Spleen (tissue), 13 donors: ENCODE measurements at places on chromosomes 1 and 21. TPM values are rescaled to one million over a fixed set of nuclear protein-coding genes. Genes with fewer than 3 reads are reported as not detected.

ORC1 gene
- 0.94 TPM for total RNA-seq

GRCh38 chr21:45537111-45537745 lies 5.0 kb downstream of the SLC19A1 start:
- DNase-seq: peak; percentile 71

GRCh38 chr1:47785561-47786271 lies 211.5 kb downstream of the TRABD2B start:
- no peak for DNase-seq

GRCh38 chr1:17400725-17401341 lies 28.8 kb downstream of the PADI6 start:
- no peak for DNase-seq

GRCh38 chr1:37656881-37657280 lies 22.2 kb upstream of the RSPO1 start:
- peak; percentile 43 for DNase-seq

- no peak for DNase-seq
Measured at GRCh38 chr1:36722871-36723270, 240.2 kb upstream of the CSF3R start.

- DNase-seq: no peak
Measured at GRCh38 chr1:77308889-77309621, 27.2 kb downstream of the AK5 start.

DNA sequence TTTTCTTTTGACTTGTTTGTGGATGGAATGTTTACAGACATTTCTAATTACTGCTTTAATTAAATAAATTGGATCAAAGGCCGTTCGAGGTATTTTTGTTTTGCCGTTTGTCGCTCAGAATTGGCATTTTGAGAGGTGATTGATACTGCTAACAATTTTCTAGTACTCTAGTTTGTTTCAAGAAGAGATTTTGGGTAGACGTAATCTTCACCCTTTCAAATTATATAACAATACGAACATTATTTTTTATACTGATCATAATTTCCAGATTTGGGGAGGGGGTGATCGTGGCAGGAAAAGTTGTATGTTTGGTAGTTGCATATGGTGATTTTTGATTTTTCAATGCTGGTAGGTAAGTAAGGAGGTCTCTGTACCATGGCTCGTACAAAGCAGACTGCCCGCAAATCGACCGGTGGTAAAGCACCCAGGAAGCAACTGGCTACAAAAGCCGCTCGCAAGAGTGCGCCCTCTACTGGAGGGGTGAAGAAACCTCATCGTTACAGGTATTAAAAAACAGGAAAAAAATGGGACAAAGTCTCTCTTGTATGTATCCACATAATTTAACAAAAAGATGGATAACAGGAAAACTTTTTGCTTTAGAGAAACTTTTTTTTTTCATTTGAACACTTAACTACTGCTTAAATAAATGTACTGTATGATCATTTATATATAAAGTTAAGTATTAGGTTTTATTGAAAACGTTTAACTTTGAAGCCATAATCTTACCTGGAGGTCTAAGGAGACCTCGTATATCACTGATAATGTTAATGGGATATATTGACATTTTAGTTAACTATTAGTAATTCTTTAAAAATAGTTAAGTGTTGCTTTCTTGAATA lies 1.7 kb downstream of the H3-3A start:
- no peak for DNase-seq

DDX20 gene
- total RNA-seq: 38.3 TPM

GRCh38 chr1:74579425-74579824 lies 67.0 kb upstream of the LRRC53 start:
- no peak for DNase-seq

DNA sequence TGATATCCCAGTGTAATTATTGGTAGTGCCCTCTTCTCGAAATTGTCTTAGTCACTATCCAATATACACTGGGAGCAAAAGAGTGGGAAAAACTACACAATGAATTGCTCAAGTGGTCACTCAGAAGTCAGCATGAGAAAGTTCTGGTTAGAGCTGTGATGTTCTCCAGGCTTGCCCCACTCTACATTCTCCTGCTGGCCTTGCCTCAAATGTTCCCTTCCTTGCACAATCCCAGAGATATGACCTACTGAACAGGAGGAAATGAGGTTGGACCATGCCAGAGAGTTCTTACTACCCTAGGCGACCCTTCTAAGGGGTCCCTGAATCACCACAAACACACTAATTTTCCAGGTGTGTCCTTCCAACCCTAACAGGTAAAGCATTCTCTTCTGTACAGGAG lies 40.8 kb downstream of the GLUL start:
- DNase-seq: no peak

GRCh38 chr1:84550826-84551225 lies 23.4 kb downstream of the CTBS start:
- no peak for DNase-seq

DNA sequence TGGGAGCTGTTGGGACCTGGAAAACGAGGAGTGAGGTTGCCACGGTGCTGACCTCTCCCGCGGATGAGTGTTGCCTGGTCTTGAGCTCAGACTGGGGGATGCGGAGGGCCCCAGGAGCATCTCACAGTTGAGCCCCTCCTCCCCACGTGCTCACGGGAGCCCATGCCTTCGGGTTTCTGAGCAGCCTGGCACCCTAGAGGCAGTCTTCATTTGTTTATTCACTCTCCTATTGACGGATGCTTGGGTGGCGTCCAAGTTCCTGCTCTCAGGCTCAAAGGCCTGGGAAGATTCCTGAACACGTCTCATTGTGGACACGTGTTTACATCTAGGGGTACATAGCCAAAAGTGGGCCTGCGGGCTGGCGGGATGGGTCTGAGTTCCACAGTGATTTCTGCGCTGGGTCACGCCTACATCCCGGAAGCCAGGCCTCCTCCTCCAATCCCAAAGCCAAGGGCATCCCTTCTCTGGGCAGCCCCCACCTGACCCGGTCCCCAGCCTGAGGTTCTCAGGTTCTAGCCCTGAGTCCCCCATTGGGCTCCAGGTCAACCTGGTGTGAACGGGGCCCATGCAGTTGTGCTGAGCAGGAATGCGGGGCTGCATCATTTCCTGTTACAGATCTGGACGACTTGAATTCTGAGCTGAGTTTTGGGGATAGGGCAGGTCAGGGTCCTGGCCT lies 14.7 kb downstream of the WNT3A start:
- DNase-seq: peak; percentile 49

RRP15 gene
- total RNA-seq: 16.1 TPM
